ENCODE measurements at places on chromosomes 7 and 10.
A peak's percentile ranks its signal among the peaks of the same experiment; 100 is the strongest.

DNA sequence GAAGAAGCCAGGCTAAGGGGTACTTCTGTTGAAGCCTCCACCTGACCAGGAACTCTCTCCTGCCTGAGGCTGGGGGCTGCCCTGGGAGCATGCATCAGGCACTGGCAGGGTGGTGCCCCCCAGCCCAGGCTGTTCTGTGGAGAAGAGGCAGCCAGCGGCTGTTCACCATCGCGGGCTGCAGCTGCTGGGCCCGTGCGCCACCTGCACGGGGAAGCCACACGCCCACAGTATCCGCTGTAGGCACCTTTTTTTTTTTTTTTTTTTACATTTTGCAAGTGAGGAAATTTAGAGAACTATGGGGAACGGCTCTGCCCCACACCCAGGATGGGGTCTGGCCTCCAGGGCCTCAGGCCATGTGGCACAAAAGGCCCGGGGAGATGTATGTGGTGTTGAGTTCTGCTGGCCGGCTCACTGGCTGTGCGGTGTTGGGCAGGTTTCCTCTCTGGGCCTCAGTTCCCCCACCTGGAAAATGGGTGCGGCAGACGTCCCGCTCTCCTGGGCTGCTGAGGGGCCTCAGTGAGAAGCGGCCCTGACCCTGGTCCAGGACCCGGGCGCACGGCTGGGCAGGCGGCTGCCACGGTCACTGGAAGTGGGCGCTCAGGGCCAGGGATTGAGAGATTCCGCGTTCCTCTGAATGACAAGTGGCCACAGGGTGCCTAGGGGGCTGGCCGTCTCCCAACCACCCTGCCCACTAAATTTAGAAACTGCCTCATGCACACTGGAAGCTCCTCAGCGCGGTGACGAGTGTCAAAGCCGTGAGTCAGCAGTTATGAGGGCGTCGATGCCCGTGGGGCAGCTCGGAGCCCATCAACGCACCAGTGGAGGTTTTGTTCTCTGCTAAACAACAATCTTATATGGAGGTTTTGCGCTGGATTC lies 8.8 kb upstream of the INTS1 start:
- no peak for DNase-seq

- no peak for DNase-seq
These were observed 139.0 kb downstream of the VIPR2 start for GRCh38 chr7:159005618-159006017.

GRCh38 chr10:89783406-89783805 lies 82.0 kb downstream of the KIF20B start:
- DNase-seq, result no peak

- no peak for DNase-seq
These were observed 8.1 kb upstream of the ANK3 start for GRCh38 chr10:60397792-60398191.

- peak; percentile 78 for DNase-seq
These were observed 73.8 kb downstream of the LANCL2 start for GRCh38 chr7:55438757-55439525.

- no peak for DNase-seq
These were observed 18.9 kb upstream of the PNLIPRP3 start for GRCh38 chr10:116408719-116409118.

- DNase-seq, result peak; percentile 46
These were observed 15.0 kb upstream of the PCBD1 start for GRCh38 chr10:70903262-70903921.

DNA sequence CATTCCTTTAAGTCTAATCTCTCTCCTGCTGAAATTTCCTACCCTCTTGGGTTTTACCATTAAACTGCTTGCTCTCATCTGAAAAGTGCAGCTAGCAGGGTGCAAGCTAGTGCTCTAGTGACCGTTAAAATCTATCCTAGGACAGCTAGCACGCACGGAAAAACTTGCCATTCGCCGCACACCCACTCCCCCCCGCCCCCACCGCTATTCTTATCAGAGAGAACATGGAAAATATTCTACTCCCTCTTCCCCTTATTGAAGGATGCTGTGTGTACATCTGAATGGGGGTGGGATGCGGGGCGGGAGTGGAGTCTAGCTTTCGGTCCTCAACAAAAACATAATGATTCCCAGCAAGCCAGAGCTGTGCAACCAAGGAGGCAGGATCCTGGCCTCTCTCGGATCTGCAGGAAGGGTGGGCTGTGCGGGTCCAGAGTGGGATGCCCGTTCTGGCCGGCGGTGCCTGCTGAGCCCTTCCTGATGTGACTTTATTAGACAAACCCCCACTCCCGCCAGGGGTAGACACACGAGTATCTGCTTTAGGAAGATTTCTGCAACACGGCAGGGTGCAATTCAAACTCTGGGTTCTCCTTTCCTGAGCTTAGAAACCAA lies 1.1 kb upstream of the ADRA2A start:
- DNase-seq, result no peak

GRCh38 chr7:29115753-29116152 lies 30.6 kb downstream of the CPVL start:
- no peak for DNase-seq

- no peak for DNase-seq
These were observed 91.8 kb upstream of the STEAP4 start for GRCh38 chr7:88398459-88398858.
